Hepatocyte (in vitro differentiated cells): ENCODE measurements at places on chromosomes 12 and 14. TPM values are rescaled to one million over a fixed set of nuclear protein-coding genes. Genes with fewer than 3 reads are reported as not detected.
A peak's percentile ranks its signal among the peaks of the same experiment; 100 is the strongest.

- no peak overlapping the region for H3K4me3 ChIP-seq
- H3K27me3 ChIP-seq = peaks cover 7% of the 10 kb centered on the region
- H3K4me1 ChIP-seq = no peaks in the 10 kb centered on the region
- H3K36me3 ChIP-seq = no peaks in the 10 kb centered on the region
Observed at GRCh38 chr12:31206038-31206670, 119.8 kb downstream of the SINHCAF start.

The TAS2R42 gene
- total RNA-seq = not detected in 2 replicates

The NEUROD4 gene
- not detected in 2 replicates for total RNA-seq

The MAPK1IP1L gene
- total RNA-seq = 69.9 and 91.0 TPM in 2 replicates

The C3AR1 gene
- 1.2 and 2.1 TPM in 2 replicates for total RNA-seq

The SLC7A8 gene
- total RNA-seq = 39.5 and 54.6 TPM in 2 replicates

DNA sequence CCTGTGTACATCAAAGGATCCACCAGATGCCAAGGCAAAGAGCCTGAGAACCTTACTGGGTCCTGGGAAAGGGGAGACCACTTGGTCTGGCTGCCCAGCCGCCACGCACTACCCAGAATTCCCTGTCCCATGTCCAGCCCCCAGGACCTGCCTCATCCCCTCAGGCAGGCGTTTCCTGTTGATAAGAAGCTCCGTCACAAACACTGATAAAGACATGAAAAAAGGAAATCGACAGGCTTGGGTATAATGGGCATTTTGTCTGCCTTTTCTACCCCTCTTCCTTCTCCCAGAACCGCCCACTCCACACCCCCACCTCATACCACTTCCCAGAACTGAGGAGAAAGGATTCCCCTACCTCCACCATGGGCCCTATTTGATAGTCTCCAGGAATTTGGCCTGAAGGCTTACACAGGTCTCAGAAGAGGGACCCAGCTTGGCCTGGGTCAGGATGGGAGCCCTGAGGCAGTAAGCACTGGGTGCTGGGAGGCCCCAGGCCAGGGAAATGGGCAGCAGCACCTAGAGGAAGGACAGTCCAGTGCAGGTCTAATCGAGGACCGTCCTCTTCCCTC is 18.8 kb downstream of the ACVRL1 start:
- DNase-seq = no peak
- H3K4me3 ChIP-seq = no peak overlapping the region
- no peak overlapping the region for H3K27ac ChIP-seq
- H3K4me1 ChIP-seq = peaks cover 13% of the 10 kb centered on the region
- H3K27me3 ChIP-seq = no peaks in the 10 kb centered on the region
- no peaks in the 10 kb centered on the region for H3K36me3 ChIP-seq

The LIN7A gene
- 9.9 and 11.8 TPM in 2 replicates for total RNA-seq

The LYZ gene
- total RNA-seq = 282 and 304 TPM in 2 replicates

- peaks cover 17% of the 10 kb centered on the region for H3K4me1 ChIP-seq
- DNase-seq = no peak
- H3K27me3 ChIP-seq = no peaks in the 10 kb centered on the region
- peak overlapping the region; percentile 92 for H3K27ac ChIP-seq
Observed at GRCh38 chr14:75292886-75293285, 14.3 kb downstream of the FOS start.

DNA sequence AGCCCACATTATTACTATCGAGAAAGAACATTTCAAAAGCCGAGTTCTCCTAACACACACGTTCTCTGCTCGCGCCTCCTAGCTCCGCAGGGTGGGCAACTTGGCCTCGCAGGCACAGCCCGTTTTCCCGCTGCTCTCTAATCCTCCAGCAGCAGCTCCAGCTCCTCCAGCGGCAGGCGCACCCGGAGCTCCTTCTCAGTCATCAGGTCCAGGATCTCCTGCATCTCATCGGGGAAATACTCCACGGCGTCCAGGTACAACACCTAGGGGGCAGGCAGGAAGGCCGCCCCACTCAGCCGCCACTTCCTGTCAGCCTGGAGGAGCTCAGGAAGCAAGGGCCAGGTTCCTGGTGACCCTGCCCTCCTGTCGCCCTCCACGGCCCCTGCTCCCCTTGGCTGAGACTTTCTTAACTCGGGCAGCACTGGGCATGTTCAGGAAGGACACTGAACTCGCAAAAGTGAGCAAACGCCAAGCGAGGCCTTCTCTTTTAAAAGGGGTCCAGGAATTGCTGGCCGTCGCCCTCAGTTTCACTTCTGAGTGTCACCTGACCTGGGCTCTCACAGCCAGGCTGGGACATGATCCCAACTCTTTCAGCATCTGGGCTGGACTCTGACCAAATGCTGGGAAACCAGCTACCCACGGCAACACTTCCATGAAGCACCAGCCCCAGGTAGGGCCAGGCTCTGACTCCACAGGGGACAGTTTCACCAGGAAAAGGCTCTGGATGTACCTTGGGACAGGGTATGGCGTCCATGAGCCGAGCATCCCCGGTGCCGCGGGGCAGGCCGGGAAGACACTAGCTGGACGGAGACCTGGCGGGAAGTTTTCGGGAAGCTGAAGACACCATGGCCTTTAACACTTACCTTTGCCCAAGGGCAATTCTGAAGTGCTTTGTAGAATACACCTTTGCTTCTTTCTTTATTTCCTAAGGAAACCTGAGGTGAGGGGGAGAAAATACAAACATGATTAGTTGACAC is 22.1 kb downstream of the PSMC1 start:
- H3K4me3 ChIP-seq = no peak overlapping the region
- no peak for DNase-seq
- H3K27ac ChIP-seq = no peak overlapping the region
- H3K4me1 ChIP-seq = no peaks in the 10 kb centered on the region
- no peaks in the 10 kb centered on the region for H3K27me3 ChIP-seq
- no peaks in the 10 kb centered on the region for H3K36me3 ChIP-seq
